ENCODE measurements at places on chromosomes 7 and 10. TPM values are rescaled to one million over a fixed set of nuclear protein-coding genes. Genes with fewer than 3 reads are reported as not detected.

Gene STK17A
- total RNA-seq: 44.2 TPM

Gene TMEM236
- total RNA-seq: 0.43 TPM

Gene CCNJ
- 32.4 TPM for total RNA-seq

Gene ZNF107
- 2.6 TPM for total RNA-seq

Gene DNAH11
- not detected for total RNA-seq

Gene PDZD7
- total RNA-seq: 0.43 TPM

Gene C10orf67
- under 0.01 TPM for total RNA-seq

Gene PLEKHS1
- not detected for total RNA-seq

Gene CYP3A7
- total RNA-seq: not detected

Gene C10orf53
- not detected for total RNA-seq
